AG10803 (cell line): ENCODE measurements at places on chromosomes 12 and 14.

- peak; percentile 88 for DNase-seq
Observed at GRCh38 chr12:12891080-12891880, at the start of gene GPRC5A. TSS of gene GPRC5A (plus strand) at chr12:12891562. CDS start at chr12:12908250, 16,688 bp downstream.

DNA sequence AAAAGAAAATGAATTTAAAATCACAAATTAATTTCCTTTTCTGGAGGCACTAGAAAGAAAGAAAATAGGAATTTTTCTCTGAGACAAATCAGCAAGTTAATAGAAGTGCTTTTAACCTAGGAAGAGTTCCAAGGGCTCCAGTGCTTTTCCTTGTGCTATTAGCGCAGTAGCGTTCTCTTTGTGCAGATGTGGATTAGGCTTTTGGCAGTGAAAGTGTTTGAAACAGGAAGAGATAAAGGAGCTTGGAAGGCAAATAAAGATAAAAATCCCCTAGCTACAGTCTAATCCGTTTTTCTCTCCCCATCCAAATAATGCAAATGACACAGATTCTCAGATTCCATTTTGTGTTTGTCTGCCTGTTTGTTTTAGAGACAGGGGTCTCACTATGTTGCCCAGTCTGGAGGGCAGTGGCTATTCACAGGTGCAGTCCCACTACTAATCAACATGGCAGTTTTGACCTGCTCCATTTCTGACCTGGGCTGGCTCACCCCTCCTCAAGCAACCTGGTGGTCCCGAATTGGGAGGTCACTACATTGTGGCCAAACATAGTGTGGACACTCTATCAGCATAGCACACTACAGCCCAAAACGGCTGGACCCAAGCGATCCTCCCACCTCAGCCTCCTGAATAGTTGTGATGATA lies 166.1 kb downstream of the PAWR start:
- no peak for DNase-seq

GRCh38 chr12:75177997-75178396 lies 31.6 kb downstream of the KCNC2 start:
- DNase-seq, result peak; percentile 91

DNA sequence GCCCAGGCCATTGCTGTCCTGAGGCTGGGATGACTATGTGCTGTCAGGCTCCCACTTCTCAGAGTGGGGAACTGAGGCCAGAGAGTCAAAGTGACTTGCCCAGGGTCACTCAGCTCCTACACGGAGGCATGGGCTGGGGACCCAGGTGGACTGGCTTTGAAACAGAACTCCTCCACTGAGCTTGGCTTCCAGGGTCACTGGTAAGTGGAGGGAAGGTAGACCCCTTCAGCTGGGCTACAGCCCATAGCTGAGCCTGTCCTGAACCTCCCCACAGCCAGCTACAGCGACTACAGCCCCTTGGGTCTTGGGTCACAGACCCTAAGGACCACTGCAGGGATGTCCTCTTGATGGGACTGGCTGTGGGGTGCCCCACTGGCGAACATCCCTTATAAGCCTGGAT lies 40.3 kb upstream of the TRAF3 start:
- DNase-seq, result no peak

DNA sequence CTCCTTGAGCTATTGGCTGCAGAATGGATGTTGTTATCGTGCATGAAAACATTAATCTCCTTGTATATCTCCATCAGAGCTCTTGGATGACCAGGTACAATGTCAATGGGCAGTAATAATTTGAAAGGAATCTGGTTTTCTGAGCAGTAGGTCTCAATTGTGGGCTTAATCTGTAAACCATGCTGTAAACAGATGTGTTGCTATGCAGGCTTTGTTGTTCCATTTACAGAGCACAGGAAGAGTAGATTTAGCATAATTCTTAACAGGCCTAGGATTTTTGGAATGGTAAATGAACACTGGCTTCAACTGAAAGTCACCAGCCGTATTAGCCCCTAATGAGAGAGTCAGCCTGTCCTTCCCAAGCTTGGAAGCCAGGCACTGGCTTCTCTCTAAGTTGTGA lies 50.4 kb downstream of the ATG14 start:
- DNase-seq, result peak; percentile 70

DNA sequence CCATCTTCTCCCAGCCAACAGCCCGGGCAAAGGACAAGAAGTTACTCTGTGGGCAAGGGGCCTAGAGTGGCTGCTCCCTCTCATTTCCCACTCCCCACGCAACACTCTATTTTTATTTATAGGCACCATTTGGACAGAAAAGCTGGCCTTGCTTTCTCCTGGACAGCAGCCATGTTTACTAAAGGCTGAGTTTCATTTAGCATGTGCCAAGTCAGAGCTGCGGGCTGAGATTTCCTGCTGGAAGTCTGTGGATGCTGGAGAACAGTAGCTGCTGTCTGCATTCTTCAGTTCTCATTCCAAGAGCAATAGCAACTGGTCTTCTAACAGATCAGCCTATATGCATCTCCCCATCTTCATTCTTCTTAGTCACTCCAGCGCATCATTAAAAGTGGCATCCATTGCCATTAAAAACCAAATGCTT lies 8.3 kb downstream of the COL2A1 start:
- DNase-seq, result peak; percentile 74

- peak; percentile 98 for DNase-seq
Observed at GRCh38 chr12:108826101-108826806, 31.1 kb downstream of the SSH1 start.

DNA sequence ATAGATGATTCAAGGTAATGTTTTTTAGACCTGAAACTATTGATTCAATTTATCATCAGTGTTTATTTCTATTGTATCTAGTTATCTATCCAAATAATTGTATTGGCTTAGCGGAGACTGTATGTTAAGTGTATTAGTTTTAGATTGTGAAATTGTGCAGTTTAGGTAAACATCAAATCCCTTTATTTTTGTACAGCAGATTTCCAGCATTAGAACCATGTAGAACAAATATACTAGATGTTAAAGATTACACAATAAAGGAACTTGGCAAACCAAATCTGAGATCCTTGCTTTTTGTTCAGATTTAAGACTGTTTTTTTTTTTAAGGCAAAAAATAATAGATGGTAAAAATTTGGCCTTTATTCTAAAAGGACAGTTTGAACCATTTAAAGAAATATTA lies 39.3 kb downstream of the PPM1A start:
- DNase-seq, result no peak

DNA sequence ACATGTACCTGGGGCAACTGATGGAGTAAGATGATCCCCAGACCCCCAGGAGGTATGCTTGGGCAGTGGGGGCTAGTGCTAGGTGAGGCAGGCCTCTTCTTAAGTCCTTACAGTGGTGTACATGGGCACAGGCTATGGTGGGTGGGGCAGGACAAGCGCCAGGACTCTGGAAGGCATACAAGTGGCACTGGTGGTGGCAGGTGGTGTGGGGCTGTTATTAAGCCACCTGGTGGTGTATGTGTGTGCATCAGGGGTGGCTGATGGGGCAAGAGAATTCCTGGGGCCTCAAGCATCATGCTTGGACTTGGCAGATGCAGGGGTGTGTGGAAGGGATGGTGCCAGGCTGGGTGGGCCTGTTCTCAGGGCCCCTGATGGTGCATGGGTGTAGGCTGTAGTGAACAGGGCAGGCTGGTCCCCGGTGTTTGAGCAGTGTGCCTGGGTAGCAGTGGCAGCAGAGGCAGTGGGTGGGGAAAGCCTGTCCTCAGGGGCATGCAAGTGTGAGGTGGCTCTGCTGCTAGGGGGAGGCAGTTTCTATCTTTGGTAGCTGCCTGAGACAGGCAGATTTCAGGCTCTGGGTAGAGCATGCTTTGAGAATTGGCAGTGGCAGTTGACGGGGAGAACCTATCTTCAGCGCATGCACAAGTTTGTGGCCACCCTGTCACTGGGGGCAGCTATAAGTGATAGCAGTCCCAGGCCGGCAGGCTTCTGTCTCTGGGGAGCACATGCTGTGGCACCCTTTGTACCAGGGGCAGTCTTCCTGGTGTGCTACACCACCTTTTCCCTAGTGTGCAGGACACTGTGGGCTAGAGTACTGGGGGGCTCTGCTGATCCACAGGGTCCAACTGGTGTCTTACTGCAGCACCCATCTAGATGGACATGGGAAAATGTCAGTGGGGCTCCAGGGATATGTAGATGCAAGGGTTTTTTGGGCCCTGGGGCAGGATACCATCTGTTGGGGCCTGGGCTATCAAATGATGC lies 52.6 kb upstream of the ABCD2 start:
- no peak for DNase-seq

- no peak for DNase-seq
Observed at GRCh38 chr12:89210277-89210676, 142.0 kb downstream of the DUSP6 start.

GRCh38 chr12:12446786-12447185 lies 89.9 kb downstream of the BORCS5 start:
- DNase-seq, result no peak

DNA sequence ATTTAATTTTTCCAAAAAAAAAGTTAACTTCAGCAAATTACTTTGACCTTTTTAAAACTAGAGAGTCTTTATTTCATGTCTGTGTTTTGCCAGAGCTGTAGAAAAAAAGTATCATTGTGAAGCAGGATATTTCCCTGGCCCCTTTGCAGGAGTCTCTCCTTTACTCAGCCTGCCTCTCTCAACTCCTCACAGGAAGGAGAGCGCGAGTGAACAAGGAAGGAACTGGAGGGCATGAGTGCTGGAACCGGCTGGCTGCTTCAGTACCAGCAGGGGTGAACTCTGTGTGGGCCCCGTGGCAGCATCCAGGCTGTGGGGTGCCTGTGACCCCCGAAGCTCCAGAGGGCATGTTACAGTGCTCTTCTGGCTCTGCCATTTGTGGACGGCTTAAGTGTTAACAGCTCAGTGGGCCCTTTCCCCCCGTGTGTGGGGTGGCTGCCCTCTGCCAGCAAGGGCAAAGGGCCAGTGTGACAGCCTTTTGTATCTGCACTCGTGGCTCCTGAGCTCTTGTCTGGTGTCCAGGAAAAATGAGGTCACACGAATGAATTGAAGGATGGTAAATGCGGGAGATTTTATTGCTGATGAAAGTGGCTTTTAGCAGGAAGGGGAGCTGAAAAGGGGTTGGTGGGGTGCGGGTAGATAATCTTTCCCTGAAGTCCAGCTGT lies 76.6 kb upstream of the KCNH3 start:
- no peak for DNase-seq
